CD4-positive, alpha-beta memory T cell (primary cell): ENCODE measurements at places on chromosomes 12 and 14. TPM values are rescaled to one million over a fixed set of nuclear protein-coding genes. Genes with fewer than 3 reads are reported as not detected.

GRCh38 chr12:126663304-126664094 is 1598.3 kb downstream of the AACS start:
- DNase-seq: no peak

- DNase-seq: peak; percentile 39
Observed at GRCh38 chr12:3998968-3999792, 126.0 kb upstream of the PARP11 start.

Gene KRT83
- polyA plus RNA-seq: not detected

DNA sequence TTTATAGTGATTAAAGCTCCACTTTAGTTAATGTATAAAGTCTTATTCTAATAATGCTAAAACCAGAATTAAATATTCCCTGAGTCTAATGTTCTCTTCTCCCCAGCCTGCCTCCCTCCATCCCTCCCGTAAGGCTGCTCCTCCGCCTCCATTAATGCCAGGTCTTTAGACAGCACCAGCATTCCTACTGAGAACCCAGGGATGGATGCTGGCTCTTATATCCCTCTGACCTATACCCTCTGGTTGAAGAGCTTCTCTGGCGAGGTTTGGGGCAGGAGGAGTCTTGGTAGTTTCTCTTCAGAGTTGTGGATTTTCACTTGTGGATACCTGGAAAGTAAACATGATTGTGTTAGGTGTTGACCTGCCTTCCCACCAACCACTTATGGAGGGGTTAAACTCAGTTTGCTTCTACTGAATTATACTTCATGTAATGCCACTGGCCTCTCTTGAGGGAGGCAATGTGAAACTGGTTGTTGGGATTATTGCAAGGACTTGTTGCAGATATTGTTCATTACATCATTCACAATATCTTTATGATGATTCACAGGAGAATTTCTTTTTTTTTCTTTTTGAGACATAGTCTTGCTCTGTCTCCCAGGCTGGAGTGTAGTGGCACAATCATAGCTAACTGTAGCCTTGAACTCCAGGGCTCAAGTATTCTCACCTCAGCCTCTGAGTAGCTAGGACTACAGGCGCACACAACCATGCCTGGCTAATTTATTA is 11.1 kb upstream of the SMAGP start:
- DNase-seq: no peak

GRCh38 chr12:117098361-117099217 is 627 bp downstream of the TESC start:
- peak; percentile 22 for DNase-seq

- no peak for DNase-seq
Observed at GRCh38 chr12:85829391-85829790, 6.8 kb downstream of the RASSF9 start.

DNA sequence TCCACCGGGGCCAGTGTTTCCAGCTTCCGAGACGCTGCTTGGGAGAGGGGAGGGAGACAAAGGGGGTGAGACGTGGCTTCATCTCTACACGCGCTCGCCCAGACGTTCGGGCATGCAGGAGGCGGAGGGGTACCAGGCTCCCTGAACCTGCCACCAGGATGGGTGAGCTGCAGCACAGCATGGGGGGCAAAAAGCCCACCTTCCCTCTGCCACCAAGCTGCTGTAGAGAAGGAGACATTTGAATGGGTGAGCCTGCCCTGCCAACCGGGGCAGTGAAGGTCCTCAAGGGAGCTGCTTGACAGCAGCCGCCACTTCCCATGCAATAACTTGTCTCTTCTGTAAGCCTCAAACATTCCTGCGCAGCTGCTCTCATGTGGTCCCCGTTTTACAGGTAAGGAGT is 78.4 kb upstream of the DICER1 start:
- DNase-seq: no peak

DNA sequence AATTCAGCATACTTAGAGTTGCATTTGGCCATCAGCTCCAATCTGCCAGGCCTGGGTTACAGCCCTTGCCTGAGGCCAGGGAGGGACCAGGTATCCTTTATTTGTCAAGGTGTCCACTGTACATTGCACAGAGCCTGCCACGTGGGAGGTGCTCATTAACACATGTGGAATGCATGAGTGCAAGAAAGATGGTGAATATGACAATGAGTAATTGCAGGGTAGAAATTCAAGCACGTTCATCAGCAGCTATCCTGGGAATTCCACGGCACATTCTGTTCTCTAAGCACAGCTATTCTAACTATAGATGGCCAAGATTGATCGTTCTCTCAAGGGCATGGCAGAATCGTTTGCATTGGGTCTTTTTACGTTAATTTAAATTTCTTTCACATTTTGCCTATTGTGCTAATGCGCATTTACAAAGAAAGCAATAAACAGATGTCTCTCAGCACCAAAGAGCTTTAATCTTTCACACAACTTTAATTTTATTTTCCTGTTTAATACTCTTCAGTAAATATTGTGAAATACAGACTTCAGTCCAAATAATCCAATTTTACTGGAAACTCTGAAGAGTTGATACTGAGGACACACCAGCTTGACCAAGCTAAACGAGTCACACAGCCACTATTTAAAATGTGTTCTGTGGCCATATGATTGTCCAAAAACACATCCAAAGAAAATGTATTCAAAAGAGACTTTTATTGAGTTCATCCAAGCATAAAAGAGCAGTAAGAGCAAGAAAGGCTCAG is 1025.7 kb upstream of the TMEM132C start:
- no peak for DNase-seq

DNA sequence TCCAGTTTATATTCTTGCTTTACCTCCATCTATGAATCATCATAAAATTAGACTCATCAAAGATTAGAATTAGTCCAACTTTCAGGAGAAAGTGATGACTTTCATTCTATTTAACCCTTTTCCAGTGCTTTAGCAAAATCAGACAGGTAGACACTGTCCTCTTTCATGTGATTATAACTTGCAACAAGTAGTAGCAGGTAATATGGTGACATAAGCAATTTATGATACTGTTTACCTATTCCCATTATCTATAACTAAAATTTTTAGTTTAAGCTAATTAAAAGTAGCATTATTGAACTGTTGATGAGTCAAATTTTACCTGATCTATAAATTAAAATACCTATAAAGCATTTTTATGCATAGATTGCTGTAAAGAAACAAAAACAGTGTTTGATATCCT is 351.6 kb downstream of the SEC23A start:
- no peak for DNase-seq

Gene NUDT4
- polyA plus RNA-seq: 39.3 TPM

DNA sequence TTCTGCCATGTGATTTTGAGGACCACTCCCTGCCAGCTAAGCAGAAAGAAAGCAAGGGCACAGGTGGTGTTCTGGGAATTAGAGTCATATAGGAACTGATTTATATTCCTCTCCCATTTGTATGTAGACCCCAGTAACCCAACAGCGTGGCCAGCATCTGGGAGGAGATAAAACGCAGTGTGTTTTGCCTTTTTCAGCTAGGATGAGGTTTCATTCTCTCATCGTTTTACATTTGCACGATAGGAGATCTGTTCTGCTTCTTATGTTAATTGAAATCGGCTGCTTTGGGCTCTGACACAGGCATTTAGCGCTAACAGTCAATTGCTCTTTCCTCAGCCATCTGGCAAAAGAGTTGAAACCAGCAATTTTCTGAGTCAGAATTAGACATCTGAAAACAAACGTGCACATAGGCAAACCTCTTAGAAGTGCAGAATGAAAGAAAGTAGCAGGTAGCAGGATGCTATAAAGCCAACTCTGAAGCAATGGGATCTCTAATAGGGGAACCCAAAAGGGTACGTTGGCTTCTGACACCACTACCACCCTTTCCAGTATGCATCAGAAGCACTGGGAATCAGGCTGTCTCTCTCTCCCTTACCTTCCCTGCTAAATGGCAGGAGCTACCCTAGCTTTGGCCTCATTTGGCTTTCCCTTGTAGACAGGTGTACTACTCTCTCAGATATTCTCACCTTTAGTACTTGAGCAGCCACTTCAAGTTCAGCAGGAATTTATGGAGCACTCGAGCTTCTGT is 219.1 kb downstream of the PHLDA1 start:
- DNase-seq: no peak

DNA sequence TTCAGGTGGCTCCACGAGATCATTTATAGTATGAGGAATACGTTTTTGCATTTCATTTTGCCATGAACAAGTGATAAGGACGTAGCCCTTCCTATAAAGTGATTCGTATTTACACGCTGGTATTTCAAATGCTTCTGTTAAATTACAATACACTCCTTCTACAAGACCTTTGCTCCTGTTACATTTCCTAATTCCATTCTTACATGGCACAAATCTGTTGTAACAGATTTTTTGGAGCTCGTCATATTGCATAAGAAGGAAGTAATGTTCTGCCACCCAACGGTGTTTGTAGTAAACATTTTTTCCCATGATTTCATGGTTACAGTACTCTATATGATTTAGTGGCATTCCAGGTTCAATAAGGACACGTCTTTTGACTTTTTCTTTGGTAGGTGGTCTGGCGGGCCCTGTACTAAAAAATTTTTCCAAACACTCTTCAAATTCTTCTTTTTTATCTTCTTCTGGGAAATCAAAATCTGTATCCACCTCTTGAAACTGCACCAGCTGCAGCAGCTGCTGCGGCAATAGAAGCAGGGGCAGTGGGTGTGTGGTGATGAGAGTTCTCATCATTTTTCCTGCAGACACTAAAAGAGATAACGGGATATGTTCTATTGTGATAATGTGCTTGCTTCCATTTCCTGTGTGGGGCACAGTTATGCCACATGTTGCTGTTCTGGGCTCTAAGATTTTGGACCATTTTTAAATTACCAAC is 4.2 kb downstream of the RNASE9 start:
- no peak for DNase-seq

Gene CCDC196
- polyA plus RNA-seq: not detected

DNA sequence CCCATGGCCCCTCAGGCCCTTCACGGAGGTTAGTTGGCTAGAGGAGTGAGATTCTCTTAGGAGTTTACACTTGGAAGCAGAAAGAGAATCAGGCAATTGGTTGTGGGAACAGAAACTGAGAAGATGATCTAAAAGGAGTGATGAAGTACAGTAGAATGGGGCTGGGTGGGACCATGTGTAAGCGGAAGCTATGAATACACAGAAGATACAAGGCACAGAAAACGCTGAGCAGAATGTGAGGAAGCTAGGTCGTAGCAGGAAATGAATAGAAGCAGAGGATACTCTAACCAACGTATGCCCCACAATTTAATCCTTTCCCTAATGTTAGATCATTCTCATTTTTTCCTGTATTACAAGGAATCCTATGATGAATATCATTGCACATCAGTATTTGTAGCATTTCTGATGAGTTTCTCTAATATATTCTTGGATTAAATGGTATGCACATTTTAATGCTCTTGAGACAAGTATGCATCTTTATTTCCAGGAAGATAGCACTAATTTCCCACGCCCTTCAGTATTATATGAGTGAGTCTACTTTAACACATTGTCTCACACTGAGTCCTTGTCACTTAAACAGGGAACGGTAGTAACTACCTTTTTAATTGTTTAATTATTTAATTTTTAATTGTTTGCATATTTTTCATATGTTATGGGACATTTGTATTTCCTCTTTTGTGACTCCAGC is 273.2 kb downstream of the APAF1 start:
- DNase-seq: no peak

Gene SLC5A8
- polyA plus RNA-seq: not detected

GRCh38 chr12:30687265-30687986 is 8.2 kb downstream of the IPO8 start:
- DNase-seq: no peak

- DNase-seq: no peak
Observed at GRCh38 chr12:47828008-47828975, 8.6 kb upstream of the HDAC7 start.

DNA sequence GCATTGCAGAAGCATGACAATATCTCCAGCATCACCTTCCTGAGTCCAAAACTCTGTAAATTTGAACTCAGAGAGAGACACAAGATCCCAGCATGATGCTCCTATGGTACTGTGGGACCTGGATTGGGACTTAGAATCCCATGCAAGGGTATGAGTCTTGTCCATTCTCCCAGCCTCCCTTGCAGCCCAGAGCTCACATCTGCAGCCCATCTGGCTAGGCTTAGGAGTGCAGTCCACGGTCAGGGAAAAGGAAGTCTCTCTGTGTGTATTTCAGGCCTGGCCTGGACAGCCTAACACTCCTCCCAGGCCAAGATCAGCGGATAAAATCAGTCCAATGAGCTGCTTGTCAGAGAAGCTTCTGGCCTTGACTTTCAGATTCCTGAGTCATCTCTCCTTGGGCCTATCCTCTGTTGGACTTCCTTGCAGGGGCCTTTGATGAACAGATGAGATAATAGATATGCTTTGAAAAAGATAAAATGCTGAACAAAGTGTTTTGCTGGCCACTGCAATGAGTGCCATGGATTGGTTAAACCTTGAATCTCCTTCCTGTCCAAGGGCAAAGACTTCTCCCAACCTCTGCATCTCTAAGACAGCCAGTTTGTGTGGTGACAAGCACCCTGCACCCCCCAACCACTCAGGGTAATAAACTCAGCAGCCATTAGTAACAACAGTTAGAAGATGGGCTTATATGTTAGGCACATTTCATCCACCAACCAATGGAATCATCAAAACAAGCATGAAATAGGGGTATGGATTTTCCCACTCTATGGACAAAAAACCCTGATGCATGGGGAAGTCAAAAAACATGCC is 412.8 kb upstream of the TBX3 start:
- DNase-seq: no peak

Gene MARCHF9
- polyA plus RNA-seq: 8.9 TPM

Gene DPY19L2
- polyA plus RNA-seq: not detected

GRCh38 chr12:1934068-1934467 is 15.6 kb upstream of the CACNA2D4 start:
- no peak for DNase-seq

GRCh38 chr12:67535971-67536370 is 112.6 kb upstream of the DYRK2 start:
- DNase-seq: no peak

GRCh38 chr14:71261206-71261605 is 353.9 kb downstream of the PCNX1 start:
- no peak for DNase-seq

GRCh38 chr12:24797901-24798300 is 151.0 kb downstream of the BCAT1 start:
- DNase-seq: no peak

DNA sequence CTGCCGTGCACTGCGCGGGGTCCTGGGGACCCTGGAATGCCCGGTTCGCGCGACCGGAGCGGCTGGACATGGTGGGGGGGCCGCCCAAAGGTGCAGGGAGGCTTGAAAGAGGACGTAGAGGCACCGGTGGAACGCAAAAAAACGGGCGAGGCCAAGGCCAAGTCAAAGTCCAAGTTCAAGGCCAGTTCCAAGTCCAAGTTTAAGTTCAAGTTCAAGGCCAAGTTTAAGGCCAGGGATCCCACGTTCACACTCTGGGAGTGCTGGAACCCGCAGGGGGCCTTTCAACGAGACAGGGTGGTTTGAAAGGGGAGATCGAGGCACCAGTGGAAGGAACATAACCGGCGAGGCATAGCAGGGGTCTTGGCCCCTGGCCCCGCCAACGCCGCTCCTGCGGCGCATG is 317.6 kb downstream of the ALG10 start:
- DNase-seq: no peak
